Naive B cell (primary cell): ENCODE measurements at places on chromosomes 1 and 21.

DNA sequence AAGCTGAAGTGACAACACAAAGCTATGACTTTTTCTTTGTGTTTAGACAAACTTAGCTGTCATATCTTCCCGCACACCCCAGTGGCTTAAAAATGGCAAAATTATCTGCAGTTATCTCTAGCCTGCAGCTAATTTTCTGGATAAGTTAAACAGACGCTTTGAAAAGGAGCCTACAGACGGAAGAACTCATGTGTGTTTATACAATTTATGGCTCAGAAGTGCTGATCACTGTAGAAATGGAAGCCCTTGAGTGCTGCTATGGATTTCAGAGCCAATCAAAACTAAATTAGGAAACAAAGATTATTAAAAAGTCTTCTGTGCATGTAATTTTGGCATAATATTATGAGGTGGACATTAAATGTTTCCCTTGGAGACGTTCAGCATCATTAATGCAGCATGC lies 11.6 kb downstream of the NTNG1 start:
- no peak for DNase-seq

- DNase-seq, result no peak
Measured at GRCh38 chr1:78533527-78533926, 42.8 kb downstream of the PTGFR start.

- DNase-seq, result no peak
Measured at GRCh38 chr1:199808110-199808870, 219.2 kb upstream of the NR5A2 start.

GRCh38 chr1:211603191-211603701 lies 24.3 kb upstream of the SLC30A1 start:
- DNase-seq, result no peak

DNA sequence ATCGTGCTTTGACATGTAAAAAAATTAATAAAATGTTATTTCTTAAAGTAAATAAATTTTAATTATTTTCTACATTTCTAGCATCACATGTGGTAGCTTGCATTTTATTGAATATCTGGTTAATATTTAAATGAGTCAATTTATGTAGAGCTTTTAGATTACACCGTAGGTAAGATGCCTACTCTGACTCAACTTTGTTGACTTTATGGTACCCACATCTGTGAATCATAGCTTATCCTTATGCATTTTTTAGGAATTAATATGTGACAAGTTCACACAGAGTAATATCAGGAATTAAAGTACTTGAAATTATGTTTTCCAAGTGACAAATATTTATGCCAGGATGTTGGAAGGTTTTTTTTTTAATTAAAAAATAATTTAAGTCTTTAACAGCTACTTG lies 120.7 kb downstream of the LEPR start:
- DNase-seq, result no peak

- DNase-seq, result no peak
Measured at GRCh38 chr1:165434281-165434680, 10.6 kb downstream of the RXRG start.

DNA sequence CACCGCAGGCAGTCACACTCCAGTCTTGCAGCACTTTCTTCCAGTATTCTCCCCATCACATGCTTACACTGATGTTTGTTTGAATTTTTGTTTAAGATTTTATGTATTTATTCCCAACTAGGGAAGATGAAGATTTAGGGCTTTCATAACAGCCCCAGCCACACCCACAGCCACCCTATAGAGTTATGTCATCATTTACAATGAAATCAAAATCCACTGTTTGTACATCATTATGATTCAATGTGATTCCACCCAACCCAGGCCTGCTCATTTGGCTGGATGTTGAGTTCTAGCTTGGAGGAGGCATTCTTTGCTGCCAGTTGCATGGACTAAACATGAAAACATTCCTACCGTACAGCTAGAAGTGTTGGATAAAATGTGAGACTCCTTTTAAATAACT lies 35.8 kb downstream of the RIPK4 start:
- no peak for DNase-seq

GRCh38 chr1:204077979-204078696 lies 5.2 kb downstream of the SOX13 start:
- DNase-seq, result no peak

GRCh38 chr1:219544163-219544846 lies 68.6 kb downstream of the ZC3H11B start:
- DNase-seq, result no peak

- DNase-seq, result no peak
Measured at GRCh38 chr1:106498238-106498637, 558.2 kb upstream of the PRMT6 start.

GRCh38 chr1:230349020-230349393 lies 77.1 kb downstream of the PGBD5 start:
- DNase-seq, result no peak

DNA sequence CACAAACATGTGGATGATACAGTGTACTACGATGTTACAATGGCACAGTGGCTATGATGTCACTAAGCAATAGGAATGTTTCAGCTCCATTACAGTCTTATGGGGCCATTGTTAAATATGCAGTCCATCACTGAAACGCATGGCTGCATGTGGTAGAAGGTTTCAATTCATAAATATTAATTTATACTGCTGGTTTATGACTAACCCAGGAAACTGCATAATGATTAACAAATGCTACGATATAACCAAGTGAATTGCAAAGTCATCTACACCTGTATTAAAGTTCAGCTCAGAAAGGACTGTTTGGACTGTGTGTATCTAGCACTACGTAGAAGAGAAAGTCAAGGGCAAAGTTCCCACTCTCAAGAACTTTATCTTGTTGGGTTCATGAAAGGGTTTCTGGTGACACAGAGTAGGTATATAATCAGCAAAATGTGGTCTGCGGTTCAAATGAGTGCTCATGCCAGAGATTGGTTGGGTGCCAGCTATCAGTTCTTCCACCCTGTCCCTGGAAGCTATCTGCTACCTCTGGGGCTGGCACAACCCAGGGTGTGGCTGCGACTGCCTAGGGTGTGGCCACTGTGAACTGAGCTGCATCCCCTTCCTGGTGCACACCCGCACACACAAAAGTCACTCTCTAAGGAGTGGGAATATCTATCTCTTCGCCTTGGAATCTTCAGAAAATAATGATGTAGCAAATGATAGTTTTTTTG lies 14.8 kb downstream of the MGST3 start:
- DNase-seq, result no peak

DNA sequence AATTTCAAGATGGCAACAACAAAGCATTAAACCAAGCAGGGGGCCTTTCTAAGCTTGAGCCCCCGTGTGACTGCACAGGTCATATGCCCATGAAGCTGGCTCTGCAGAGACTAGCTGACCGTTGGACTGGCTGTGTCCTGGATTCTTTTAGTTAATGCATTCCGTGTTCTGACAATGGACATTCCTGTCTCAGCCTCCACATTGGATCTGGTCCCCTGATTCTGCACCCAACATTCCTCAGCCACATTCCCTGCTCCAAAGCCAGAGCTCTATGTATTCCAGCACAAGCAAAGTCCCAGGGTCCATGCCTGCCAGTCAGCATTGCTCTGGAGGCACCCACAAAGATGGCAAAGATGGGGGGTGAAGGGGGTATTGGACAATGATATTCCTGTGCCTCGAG lies 5.1 kb upstream of the NAV1 start:
- no peak for DNase-seq

- no peak for DNase-seq
Measured at GRCh38 chr21:42538479-42539275, 25.0 kb downstream of the SLC37A1 start.

DNA sequence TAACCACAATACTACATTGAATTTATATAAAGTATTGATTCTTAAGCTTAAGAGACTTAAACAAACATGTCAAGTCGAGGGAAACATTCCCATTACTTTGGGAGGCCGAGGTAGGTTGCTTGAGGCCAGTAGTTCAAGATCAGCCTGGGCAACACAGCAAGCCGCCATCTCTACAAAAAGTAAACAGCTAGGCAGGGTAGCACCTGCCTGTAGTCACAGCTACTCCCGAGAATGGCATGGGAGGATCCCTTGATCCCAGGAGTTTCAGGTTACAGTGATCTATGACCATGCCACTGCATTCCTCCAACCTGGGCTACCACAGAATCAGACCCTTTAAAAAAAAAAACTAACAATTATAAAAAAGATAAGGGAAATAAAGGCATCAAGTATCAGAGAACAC lies 50.4 kb downstream of the EIF4G3 start:
- DNase-seq, result no peak

DNA sequence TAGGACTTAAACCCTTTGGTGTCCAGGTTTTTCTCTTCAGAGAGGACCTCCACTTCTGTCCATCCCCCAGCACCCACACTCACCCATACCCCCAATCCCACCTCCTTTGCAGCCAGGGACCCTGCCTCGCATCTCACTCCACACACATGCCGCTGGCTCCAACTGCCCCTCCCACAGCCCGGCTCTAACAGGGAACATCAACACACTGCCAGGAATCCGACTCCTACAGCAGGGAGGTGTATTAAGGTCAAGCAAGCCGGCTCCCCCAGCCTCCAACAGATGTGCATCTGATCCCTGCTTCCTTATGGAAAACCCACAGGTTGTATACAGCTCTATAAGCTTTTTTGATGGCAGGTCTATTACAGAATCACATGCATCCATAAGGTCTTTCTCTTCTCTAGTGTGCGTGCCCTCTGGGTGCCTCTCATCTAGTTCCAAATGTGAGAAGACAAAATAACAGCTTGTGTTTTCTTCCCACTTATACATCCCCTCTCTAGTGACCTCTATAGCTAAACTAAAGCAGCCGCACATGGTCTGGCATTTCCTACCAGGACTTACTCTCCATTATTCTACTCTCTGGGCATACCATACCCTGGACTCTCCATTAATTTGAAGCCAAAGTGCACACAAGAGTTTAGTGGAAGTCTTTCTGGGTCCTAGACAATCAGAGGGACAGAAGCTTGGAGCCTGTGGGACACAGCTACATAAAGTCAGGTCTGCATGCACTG lies 16.3 kb downstream of the PIK3C2B start:
- DNase-seq, result no peak

DNA sequence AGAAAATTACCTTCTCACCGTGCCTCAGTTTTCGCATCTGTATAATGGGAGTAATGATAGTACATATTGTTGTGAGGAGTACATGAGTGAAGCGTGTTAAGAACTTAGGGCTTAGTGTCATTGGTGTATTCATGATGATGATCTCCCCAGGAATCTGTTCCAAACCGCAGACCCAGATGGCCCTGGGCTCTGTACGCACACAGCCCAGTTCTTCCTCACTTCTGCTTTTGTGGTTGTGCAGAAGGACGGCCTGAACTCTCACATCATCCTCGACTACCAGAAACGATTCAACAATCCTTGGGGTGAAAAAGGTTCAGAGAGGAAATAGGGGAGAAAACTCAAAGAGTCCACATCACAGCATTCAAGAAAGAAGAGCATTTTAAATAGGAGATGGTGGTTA lies 323.0 kb downstream of the CAMTA1 start:
- DNase-seq, result no peak

DNA sequence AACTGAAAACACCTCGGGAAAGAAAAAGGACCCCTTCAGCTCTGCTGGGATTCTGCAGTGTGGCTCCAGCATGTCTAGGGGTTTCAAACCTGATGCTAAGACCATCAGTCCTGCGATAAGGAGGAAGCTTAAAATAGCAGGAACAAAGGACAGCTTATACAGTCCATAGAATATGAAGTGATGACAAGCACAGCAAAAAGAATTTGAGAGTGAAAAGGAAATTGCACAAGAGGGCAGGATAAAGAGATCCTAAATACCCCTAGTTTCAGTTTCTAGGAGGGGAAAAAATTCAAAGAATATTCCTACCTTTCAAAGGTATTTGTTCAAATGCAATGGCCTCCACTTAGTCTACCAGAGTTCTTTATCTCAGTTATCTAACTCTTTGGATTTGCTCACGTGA lies 171.4 kb downstream of the TGFB2 start:
- DNase-seq, result no peak

DNA sequence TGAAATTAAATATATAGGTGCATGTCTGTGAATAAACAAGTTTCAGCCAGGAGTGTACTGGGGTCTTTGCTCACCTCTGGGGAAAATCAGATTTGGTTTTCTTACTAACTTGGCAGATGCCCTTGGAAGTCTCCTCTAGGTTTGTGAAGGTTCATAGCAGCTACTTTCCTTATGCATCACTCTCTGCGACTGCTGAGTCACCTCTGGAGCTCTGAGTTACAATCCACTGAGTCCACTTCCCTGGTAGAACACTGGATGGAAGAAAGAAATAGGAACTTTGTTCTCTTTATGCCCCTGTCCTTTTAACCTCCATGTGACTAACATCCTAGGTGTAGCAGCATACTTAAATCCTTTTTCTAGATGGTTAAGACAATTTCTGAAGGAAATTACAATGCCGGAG lies 4.4 kb upstream of the FASLG start:
- DNase-seq, result no peak
